Foreskin keratinocyte (primary cell): ENCODE measurements at places on chromosomes 12 and 14.

DNA sequence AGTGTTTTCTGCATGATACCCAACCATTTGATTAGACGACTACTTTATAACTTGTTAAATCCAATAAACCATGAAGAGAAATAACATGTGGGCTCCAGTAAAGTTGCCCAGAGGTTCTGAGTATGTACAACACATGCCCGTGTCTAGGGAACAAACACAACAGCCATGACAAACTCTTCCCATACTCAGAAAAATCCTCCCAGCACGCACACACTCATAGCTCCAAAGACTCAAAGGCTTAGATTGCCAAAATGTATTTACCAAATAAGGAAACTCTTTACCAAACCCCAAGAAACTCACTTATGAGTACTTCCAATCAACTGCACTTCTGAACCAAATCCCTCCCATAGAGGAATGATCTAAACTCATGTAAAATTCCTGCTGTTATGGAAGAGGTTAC lies 17.3 kb downstream of the SART3 start:
- DNase-seq, result no peak

DNA sequence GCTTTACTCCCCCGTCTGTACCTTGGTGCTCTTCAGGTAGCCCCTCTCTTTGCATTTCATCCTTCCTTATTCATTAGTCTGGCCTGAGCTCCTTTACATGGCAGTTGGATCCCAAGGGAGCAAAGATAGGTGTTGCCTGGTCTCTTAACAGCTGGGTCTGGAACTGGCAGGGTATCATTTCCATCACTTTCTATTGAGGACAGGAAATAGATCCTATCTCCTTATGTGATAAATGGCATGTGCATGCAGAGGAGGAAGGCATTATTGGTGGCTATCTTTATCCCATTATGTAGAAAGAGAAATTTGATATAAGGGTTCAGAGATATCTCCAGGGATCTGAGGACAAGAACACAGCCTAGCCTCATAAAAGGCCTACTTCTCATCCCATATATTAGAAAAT lies 54.6 kb upstream of the OAS1 start:
- no peak for DNase-seq

- no peak for DNase-seq
Measured at GRCh38 chr14:104794631-104794992, 936 bp downstream of the AKT1 start.

GRCh38 chr12:104665296-104665695 lies 208.5 kb downstream of the CHST11 start:
- no peak for DNase-seq

GRCh38 chr12:50387972-50388478 lies 8.4 kb downstream of the FAM186A start:
- DNase-seq, result no peak

DNA sequence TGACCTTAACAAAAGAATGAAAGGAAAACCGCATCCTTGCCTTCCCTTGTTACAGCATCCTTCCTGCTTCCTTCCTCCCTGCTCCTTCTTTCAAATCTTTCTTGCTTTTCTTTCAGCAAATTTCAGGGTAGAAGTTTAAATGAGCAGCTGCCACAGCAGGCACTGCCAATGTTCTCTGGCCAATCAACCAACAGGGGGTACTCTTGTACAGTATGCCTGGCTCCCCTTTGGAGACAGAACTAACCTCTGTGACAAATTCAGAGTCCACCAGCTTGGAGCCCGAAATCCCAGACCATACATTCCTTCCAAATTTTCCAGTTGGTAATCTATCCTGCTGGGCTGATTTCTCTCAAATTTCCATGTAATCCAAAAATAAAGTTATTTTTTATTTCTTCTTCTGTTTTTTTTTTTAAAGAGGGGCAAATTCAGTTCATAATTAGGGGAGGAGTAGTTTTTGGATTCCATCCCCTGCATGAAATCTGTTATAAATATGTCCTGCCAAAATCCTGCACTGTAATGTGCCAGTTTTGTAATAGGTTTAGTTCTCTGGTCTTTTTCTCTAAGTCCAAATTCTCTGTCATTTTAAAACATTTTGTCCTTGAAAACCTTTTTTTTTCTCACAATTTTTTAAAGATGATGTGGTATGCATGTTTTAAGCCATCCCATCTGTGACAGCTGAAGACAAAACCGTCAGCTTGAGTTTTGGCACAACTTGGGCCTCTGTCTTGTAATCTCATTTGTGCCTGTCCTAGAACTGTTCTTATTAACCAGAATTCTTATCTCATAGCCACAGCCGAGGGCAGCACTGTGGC lies 610.0 kb upstream of the LMO3 start:
- DNase-seq, result no peak
